Stimulated activated CD8-positive, alpha-beta memory T cell treated with anti-CD3 and anti-CD28 coated beads, Interleukin-4, amount 100 ng/mL, for 24 hours (primary cell): ENCODE measurements at places on chromosomes 16 and 17.

GRCh38 chr16:79838496-79839259, 238.1 kb upstream of the MAF start:
- DNase-seq, result no peak

- no peak for DNase-seq
Measured at GRCh38 chr17:58326609-58327362, 1.8 kb downstream of the TSPOAP1 start.

GRCh38 chr16:85602402-85603202, 10.5 kb upstream of the GSE1 start:
- no peak for DNase-seq

GRCh38 chr16:57156351-57156703, 29.5 kb downstream of the PSME3IP1 start:
- DNase-seq, result no peak

GRCh38 chr17:8766731-8767130, 8.4 kb upstream of the SPDYE4 start:
- no peak for DNase-seq
